Ureter (tissue), 1 donor: ENCODE measurements at places on chromosomes 12 and 14.
A peak's percentile ranks its signal among the peaks of the same experiment; 100 is the strongest.

DNA sequence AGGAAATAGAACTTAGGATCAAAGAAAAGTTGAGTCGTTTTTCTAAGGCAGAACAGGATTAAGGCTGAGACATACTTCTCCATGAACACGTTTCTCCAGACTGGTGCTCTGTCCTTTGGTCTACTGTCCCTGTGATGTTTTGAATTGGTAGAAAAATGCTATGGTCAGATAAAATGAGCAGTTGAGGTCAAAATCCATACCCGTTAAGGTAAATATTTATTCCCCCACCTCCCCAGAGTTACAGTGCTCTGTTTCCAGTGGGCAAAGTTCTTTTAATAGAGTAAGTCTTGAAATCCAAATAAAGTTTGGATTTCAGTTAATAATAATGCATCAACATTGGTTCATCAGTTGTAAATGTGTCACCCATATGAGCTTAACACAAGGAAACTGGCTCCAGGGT lies 74.5 kb downstream of the PTHLH start:
- no peak for DNase-seq

DNA sequence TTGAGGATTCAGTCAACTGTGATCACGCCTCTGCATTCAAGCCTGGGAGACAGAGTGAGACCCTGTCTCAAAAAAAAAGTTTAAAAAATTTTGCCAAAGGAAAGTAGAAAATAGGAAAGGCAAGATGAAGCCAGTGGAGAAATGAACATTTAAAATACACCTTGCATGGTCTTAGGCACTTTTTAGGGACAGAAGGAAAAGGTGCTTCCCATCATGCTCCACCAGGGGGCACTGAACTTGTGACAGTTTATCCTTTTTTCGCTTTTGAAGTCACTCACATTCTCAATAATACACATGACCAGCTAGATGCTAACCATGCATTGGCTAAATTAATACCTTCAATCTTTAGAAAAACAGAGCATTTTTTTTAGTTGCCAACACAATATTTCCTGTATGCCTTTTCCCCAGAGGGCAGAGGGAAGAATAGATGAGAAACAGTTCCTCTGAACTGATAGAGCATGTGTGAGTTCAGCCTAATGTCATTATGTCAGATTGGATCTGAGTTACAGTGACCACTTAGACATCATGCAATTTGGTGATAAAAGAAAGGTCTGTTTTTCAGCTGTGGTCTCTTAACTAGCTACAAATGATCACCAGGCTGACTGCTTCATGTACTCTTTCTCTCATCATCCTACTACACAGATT lies 221.8 kb upstream of the SSTR1 start:
- DNase-seq, result no peak

- no peak for DNase-seq
These were observed 188.3 kb downstream of the DAD1 start for GRCh38 chr14:22400655-22401259.

- no peak for DNase-seq
These were observed 156.1 kb upstream of the ALG10B start for GRCh38 chr12:38160318-38161122.

DNA sequence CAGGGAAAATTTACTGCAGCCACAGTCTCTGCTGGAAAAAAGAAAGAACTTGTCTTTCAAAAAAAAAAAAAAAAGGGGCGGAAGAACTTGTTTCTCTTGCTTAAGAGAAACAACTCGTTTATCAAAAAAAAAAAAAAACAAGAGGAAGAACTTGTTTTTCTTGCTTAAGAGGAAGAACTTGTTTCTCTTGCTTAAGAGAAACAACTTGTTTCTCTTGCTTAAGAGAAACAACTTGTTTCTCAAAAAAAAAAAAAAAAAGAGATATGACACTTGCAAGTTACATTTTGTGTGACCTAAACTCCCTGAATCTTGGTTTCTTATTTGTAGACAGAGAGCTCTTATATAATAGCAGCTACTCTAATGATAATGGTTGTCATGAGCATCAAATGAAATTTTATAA lies 44.7 kb upstream of the USP15 start:
- no peak for DNase-seq

DNA sequence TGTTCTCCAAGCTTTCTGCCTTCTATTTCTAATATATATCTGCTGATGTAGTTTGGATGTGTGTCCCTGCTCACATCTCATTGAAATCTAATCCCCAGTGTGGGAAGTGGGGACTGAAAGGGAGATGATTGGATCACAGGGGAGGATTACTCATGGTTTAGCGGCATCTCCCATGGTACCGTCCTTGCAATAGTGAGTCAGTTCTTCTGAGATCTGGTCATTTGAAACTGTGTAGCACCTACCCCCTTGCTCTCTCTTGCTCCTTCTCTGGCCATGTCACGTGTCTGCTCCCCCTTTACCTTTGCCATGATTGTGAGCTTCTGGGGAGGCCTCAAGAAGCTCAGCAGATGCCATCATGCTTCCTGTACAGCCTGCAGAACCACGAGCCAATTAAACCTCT lies 26.2 kb upstream of the ALX1 start:
- no peak for DNase-seq

GRCh38 chr12:122738571-122738970 lies 7.9 kb upstream of the HCAR1 start:
- DNase-seq, result no peak

GRCh38 chr12:48777501-48778400 lies 11.1 kb downstream of the ADCY6 start:
- no peak for DNase-seq

GRCh38 chr14:20376071-20376588 lies 32.7 kb downstream of the PARP2 start:
- DNase-seq, result no peak

DNA sequence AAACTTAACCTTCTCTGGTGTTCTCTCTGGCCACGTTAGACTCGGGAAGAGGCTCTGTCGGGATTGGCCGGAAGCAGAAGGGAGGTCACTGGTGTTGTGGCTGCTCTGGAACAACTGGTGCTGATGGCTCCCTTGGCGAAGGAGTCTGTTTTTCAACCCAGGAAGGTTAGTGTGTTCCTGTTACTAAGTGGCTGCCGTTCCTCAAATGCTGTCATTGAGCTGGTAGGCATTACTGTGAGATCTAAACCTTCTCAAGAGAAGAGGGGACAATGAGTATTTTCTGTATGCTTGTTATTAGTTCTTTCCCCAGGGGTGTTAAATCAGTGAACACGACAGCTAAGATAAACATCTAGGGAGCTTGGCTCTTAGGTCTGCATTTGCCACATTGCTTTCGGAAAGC lies 18.3 kb downstream of the POP5 start:
- no peak for DNase-seq

GRCh38 chr14:90569201-90569600 lies 172.4 kb downstream of the CALM1 start:
- no peak for DNase-seq

GRCh38 chr14:100914597-100915021 lies 11.1 kb upstream of the RTL1 start:
- no peak for DNase-seq

DNA sequence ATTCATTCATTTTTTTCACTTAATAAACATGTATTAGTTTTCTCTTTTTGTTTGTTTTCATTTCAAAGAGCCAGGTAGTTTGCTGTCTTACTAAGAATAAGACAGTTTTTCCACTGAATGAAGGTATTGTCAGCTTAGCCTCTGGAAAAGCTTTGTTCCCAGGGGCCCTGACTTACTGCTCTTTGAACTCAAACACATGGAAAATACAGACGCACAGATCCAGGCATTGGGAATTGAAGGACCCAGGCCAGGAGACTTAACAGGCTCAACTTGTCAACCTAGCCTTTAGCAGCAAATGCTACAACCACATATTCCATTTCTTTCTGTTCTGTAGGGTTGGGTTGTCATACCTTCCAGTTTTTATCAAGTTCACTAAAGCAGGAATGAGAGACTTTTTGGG lies 38.5 kb upstream of the SLCO1C1 start:
- DNase-seq, result no peak

- no peak for DNase-seq
These were observed 73.6 kb downstream of the DACT1 start for GRCh38 chr14:58711382-58711781.

- no peak for DNase-seq
These were observed at the start of gene SLC7A7 for GRCh38 chr14:22814941-22815713. SLC7A7 (minus strand) TSS chr14:22815435; CDS start chr14:22813398, 2,037 bp downstream.

GRCh38 chr12:120579179-120579578 lies 2.0 kb downstream of the POP5 start:
- no peak for DNase-seq

DNA sequence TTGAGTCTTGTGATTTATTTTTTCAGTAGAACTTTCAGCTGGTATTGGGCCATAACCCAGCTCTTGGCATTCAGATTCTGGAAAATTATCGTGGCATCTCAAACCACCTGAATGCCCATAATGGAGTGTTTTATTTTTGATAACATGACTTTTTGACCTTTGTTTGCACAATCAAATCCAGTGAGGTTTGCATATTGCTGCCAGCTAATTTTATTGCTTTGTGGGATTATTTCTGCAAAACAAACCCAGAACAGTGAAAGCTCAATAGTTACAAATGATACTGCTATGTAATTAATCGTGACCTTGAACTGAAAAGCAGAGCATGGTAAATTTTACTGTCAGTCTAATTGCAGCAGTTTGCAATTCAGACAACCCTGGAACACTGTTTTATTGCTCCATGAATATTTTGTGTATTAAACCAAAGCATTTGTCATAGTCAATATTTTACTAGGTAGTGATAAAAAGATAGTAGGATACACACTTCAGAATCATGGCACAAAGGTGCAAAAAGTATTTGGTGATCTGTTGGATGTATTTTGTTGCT lies 255.2 kb upstream of the NAV3 start:
- DNase-seq, result no peak

- DNase-seq, result no peak
These were observed 22.5 kb downstream of the SLC38A6 start for GRCh38 chr14:61003571-61003970.

DNA sequence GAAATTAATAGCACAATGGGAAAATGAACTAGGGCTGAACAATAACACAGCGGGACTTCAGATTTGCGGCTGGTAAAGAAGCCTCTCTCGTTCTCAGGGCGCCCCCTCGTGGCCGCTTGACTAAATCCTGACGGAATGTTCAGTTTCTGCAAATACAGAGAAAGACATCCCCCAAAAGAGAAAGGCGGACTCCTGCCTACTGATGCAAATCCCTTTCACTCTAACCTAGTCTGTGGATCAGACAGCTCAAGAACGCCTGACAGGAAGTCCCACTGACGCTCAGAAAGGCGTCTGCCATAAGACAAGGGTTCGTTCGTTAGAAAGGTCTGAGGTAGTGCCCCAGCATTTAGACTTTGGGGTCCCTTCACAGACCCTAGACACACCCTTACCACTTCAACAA lies 2.5 kb downstream of the NUAK1 start:
- DNase-seq, result peak; percentile 90

- DNase-seq, result no peak
These were observed 46.2 kb downstream of the BCAT1 start for GRCh38 chr12:24902511-24903328.
